Activated CD4-positive, alpha-beta T cell treated with anti-CD3 and anti-CD28 coated beads for 36 hours (primary cell): ENCODE measurements at places on chromosomes 5 and 9. TPM values are rescaled to one million over a fixed set of nuclear protein-coding genes. Genes with fewer than 3 reads are reported as not detected.
A peak's percentile ranks its signal among the peaks of the same experiment; 100 is the strongest.

DNA sequence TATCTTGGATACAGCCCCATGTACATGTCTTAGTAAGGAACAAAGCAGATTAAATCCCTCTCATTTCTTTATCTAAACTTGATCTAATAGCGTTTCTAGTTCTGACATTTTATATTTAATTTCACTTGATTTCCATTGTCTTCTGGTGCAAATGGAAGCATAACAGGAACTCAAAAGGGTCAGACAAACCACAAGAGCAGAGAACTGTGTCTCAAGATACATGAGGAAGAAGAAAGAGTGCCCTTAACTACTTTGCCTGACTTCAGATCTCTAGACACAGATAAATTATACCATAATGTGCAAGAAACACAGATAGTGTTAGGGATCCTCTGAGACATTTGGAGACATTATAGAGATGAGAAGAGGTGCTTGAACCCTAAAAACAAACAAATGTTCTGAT is 20.7 kb upstream of the STX17 start:
- no peak for DNase-seq
- no peaks in the 10 kb centered on the region for H3K36me3 ChIP-seq
- H3K4me1 ChIP-seq, result peaks cover 8% of the 10 kb centered on the region
- no peak overlapping the region for H3K4me3 ChIP-seq

DNA sequence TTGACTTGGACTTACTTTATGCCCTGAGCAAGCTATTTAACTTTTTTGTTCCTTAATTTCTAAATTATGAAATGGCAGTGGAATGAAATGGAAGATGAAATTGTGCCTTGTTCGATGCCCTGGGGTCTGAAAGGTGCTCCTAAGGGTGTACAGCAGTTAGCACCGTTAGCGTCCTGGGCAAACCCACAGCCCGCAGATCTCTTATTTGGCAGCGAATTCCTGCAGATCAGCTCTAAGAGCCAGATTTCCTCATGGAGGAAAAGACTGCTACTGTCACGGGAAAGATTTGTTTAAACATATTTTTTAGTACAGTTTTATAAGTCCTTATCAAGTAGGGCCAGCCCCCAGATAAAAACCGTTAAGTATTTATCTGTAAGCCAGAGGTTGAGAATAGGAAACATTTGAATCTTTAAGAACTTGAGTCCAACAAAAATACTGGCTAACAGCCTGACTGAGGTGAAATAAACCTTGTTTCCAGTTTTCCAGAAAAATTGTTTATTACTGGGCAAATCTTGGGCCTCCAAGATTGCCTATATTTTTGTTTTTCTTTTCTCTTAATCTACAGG is 216.5 kb upstream of the DMRT1 start:
- no peak overlapping the region for H3K4me3 ChIP-seq
- no peaks in the 10 kb centered on the region for H3K27me3 ChIP-seq
- no peaks in the 10 kb centered on the region for H3K4me1 ChIP-seq
- no peak for DNase-seq

GRCh38 chr5:11607944-11608483 is 296.2 kb downstream of the CTNND2 start:
- H3K27ac ChIP-seq, result no peak overlapping the region
- DNase-seq, result no peak
- H3K36me3 ChIP-seq, result no peaks in the 10 kb centered on the region
- no peaks in the 10 kb centered on the region for H3K4me1 ChIP-seq

DNA sequence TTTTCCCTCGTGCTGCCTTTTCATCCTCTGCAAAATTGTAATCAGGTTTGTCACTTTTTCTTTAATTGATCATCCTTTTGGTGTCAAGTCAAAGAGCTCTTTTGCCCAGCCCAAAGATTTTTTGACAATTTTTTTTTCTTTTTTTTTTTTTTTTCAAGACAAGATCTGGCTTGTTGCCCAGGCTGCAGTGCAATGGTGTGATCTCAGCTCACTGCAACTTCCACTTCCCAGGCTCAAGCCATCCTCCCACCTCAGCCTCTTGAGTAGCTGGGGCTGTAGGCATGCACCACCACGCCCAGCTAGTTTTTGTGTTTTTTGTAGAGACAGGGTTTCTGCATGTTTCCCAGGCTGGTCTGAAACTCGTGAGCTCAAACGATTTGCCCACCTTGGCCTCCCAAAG is 36.7 kb downstream of the CDK7 start:
- no peaks in the 10 kb centered on the region for H3K27me3 ChIP-seq
- H3K27ac ChIP-seq, result peak overlapping the region; percentile 0
- no peak overlapping the region for H3K4me3 ChIP-seq
- peaks cover 35% of the 10 kb centered on the region for H3K36me3 ChIP-seq
- H3K4me1 ChIP-seq, result peaks cover 5% of the 10 kb centered on the region

DNA sequence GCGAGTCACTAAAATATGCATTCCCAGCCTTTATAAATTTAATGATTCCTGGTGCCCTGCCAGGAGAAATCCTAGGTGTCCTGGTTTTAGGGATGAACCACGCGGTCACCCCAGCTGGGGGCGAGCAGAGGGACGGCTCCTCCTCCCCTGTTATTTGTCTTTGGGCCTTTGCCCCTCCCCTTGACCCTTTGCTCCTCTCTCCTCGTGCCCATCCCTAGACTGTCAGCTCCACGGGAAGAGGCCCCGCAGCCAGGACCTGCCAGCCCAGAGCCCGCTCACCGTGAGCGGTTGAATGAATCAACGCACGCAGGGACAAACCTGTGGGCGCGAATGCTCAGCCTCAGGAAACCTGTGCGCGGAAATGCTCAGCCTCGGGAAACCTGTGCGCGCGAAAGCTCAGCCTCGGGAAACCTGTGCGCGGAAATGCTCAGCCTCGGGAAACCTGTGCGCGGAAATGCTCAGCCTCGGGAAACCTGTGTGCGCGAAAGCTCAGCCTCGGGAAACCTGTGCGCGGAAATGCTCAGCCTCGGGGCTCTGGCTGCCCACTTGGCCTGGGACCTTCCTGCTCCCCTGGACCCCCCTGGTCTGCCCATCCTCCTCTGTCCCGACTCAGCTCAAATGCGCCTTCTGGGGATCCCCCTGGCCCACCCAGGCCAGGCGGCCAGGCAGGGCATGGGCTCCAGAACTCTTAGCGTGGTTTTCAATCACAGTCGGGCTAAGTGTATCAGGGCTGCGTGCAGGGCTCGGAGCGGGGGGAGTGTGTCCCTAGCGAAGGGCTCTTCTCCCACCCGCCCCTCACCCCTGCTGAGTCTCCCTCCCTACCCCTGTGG is 140.5 kb upstream of the COL5A1 start:
- DNase-seq, result no peak
- no peaks in the 10 kb centered on the region for H3K4me1 ChIP-seq
- no peaks in the 10 kb centered on the region for H3K36me3 ChIP-seq
- peaks cover 5% of the 10 kb centered on the region for H3K27me3 ChIP-seq

- DNase-seq, result peak; percentile 69
- H3K27me3 ChIP-seq, result no peaks in the 10 kb centered on the region
- peaks cover 58% of the 10 kb centered on the region for H3K36me3 ChIP-seq
- H3K4me3 ChIP-seq, result peak overlapping the region; percentile 88
- H3K27ac ChIP-seq, result peak overlapping the region; percentile 99
- peaks cover 49% of the 10 kb centered on the region for H3K4me1 ChIP-seq
These were observed 1.1 kb downstream of the NPM1 start for GRCh38 chr5:171388816-171389168.

- H3K27ac ChIP-seq, result no peak overlapping the region
- H3K4me3 ChIP-seq, result no peak overlapping the region
- peaks cover 24% of the 10 kb centered on the region for H3K27me3 ChIP-seq
These were observed 6.2 kb downstream of the NKD2 start for GRCh38 chr5:1014781-1015221.

DNA sequence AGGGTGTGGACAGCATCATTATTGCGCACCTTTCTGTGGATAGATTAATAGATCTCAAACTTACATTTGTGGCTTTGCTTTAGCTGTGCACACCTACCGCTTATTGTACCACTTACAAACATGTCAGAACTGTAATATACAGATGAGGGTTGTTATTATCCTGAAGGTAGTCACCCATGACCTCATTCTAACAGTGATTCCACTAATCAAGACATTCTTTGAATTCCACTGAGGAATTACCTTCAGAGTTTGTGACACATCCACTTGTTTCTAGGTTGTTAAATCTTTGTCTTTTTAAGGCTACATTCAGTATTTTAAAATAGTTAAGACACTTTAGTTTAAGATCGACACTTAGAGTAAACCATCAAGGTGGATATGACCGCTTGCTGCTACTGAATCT is 7.8 kb downstream of the KCNV2 start:
- H3K27ac ChIP-seq, result no peak overlapping the region
- no peak for DNase-seq
- H3K4me1 ChIP-seq, result no peaks in the 10 kb centered on the region
- no peaks in the 10 kb centered on the region for H3K27me3 ChIP-seq
- H3K36me3 ChIP-seq, result peaks cover 4% of the 10 kb centered on the region

- no peak overlapping the region for H3K4me3 ChIP-seq
- H3K27ac ChIP-seq, result no peak overlapping the region
- peaks cover 34% of the 10 kb centered on the region for H3K4me1 ChIP-seq
These were observed 33.3 kb downstream of the RICTOR start for GRCh38 chr5:39040875-39041274.

DNA sequence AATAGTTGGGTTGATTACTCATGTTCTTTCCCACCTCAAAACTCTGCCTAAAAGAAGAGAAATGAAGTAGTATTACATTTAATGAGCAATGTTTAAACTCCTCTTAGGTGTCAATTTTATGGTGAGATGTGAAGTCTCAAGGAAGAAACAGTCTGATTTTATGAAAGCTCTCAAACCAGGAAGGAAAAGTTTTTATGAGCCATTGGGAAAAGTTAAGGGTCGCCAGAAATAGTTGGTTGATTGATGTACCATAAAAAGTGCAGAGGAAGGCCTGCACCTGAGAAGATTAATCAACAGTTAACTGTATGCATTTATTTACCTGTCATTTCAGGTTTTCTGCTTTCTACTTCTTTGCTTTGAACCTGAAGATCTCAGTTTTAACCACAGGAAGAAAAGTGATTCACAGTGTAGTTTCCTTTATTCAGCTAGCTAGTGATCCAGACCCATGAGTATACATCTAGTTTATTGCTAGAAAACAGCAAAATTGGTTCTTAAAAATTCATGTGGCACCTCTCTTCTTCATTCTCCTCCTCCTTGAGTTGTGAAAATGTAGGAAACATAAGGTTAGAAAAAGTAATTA is 133.1 kb downstream of the CSNK1G3 start:
- no peak overlapping the region for H3K27ac ChIP-seq
- H3K36me3 ChIP-seq, result no peaks in the 10 kb centered on the region
- peaks cover 22% of the 10 kb centered on the region for H3K27me3 ChIP-seq
- DNase-seq, result no peak
- no peak overlapping the region for H3K4me3 ChIP-seq

DNA sequence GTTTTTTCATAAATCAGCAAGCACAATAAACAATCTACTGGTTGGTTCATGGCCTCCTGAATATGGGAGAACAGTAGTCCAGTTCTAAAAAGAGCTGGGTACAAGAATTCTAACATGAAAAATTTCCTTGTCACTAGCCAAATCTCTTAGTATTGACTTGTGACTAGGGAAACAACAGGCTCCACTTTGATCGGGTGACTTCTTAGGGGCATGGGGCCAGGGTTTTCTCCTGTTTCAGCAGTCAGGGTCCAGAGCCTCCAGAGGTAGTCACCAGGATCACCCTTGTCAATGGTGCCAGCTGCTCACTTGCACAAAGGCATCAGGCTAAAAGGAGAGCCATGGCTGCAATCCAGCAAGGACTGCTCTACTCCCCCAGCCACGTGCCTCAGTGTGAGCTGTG is 38.1 kb downstream of the LPAR1 start:
- no peaks in the 10 kb centered on the region for H3K4me1 ChIP-seq
- H3K36me3 ChIP-seq, result no peaks in the 10 kb centered on the region
- H3K4me3 ChIP-seq, result no peak overlapping the region
- H3K27me3 ChIP-seq, result peaks cover 3% of the 10 kb centered on the region
- DNase-seq, result no peak

- peaks cover 35% of the 10 kb centered on the region for H3K36me3 ChIP-seq
- H3K27ac ChIP-seq, result no peak overlapping the region
These were observed 14.1 kb upstream of the RAPGEF6 start for GRCh38 chr5:131649161-131649560.

- no peak overlapping the region for H3K27ac ChIP-seq
- H3K36me3 ChIP-seq, result peaks cover 17% of the 10 kb centered on the region
- DNase-seq, result no peak
- no peaks in the 10 kb centered on the region for H3K27me3 ChIP-seq
- peaks cover 21% of the 10 kb centered on the region for H3K4me1 ChIP-seq
These were observed 15.2 kb downstream of the ZBTB5 start for GRCh38 chr9:37449862-37450632.

DNA sequence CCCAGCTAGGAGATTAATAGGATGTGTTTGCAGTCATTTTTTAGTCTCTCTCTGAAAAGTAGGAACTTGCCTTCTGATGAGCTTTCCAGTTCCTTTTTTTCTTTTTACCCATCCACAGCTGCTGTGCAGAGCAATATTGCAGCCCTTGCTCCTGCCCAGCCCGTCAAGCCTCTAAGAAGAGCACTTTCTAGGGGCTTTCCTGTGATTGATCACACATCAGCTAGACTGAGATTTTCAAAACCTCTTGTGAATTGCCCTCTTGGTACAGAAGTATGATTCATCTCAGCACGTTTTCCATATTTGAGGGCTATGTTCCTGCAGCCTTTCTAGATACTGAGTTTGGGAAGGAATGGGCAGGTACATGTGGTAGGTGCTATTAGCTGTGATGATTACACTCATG is 93.9 kb downstream of the GALNT10 start:
- peaks cover 13% of the 10 kb centered on the region for H3K4me1 ChIP-seq
- no peaks in the 10 kb centered on the region for H3K27me3 ChIP-seq
- H3K27ac ChIP-seq, result no peak overlapping the region

GRCh38 chr5:134464988-134465815 is 53.5 kb upstream of the CDKN2AIPNL start:
- DNase-seq, result no peak
- H3K27ac ChIP-seq, result no peak overlapping the region
- no peaks in the 10 kb centered on the region for H3K36me3 ChIP-seq
- peak overlapping the region; percentile 74 for H3K4me3 ChIP-seq
- peaks cover 14% of the 10 kb centered on the region for H3K4me1 ChIP-seq

- H3K27me3 ChIP-seq, result peaks cover 11% of the 10 kb centered on the region
- no peak overlapping the region for H3K4me3 ChIP-seq
- DNase-seq, result no peak
- H3K4me1 ChIP-seq, result no peaks in the 10 kb centered on the region
- H3K36me3 ChIP-seq, result no peaks in the 10 kb centered on the region
These were observed 154.4 kb downstream of the GLIS3 start for GRCh38 chr9:4145482-4145881.

DNA sequence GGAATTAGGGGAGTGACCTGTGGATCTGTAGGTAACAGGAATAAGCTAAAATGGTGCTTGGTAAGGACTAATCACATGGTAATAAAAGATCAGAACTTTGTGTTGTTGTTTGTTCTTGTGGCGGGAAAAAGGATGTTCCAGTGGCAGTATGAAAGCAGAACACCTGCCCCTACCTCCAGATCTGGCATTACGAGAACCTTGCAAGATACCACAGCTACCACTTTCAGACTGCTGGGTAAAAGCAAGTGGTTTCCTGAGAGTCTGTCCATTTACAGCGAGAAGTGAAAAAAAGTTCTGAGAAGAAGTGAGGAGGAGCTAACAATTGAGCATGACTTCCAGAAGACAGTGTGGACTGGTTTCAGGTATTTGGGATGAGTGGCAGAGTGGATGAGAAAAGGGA is 252.5 kb downstream of the TLE4 start:
- peaks cover 7% of the 10 kb centered on the region for H3K4me1 ChIP-seq
- H3K27me3 ChIP-seq, result peaks cover 11% of the 10 kb centered on the region
- no peaks in the 10 kb centered on the region for H3K36me3 ChIP-seq
- no peak for DNase-seq
- H3K4me3 ChIP-seq, result no peak overlapping the region

The SSBP2 gene
- 16.9 TPM for total RNA-seq

The SYNPO gene
- total RNA-seq, result 0.11 TPM

The OLFML2A gene
- total RNA-seq, result not detected

The SH3RF2 gene
- 0.43 TPM for total RNA-seq

The LPAR1 gene
- not detected for total RNA-seq

The KIF24 gene
- total RNA-seq, result 7.7 TPM

The TTC23L gene
- total RNA-seq, result 0.26 TPM

The CARD9 gene
- total RNA-seq, result 0.98 TPM

The CDC14B gene
- 1.1 TPM for total RNA-seq
